ENCODE measurements at places on chromosomes 6 and 20.

- no peak for DNase-seq
Measured at GRCh38 chr6:127102299-127102698, 16.2 kb upstream of the RSPO3 start.

DNA sequence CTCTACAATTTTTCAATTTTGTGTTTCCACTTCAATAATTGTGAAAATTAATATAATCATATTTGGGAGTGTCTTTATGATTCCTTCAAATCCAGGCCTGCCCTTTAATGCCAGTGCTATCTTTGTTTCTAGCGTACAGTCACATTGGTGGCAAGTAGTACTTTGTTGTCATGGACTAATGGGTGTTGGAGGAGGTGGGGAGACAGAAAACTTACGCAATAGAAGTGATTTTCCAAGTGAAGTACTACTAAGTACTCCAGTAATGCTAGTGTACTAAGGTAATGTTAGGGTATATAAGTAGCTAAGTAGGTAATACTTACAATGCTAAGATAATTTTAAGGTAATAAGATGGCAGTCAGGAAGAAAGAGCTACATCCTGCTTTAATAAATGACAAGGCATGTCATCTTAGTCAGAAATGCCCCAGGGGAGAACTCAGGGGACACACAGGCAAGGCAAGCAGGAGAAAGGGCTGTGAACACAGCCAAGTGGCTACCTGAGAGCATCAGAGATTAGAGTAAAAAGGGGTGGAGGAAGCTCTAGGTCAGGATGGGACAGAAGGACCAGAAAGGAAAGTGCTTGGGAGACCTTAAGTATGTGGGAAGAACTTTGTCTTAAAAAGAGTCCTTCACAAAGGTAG, 217.2 kb upstream of the PRDM1 start:
- no peak for DNase-seq

DNA sequence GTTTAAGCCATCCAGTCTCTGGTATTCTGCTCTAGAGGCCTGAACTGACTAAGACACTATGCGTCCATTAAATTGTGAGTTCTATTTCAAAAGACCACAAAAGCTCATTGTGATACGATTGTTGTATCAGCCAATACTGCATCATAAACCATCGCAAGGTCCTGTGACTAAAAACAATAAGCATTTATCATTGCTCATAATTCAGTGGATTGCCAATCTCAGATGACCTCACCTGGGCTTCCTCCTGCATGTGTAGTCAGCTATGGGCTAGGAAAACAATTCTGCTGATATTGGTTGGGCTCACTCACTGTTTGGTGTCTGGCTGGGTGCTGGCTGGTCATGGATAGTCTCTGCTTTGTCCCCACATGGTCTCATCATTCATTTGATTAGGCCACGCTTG, 592.7 kb upstream of the BTBD3 start:
- DNase-seq, result no peak

- DNase-seq, result peak; percentile 73
Measured at GRCh38 chr20:35171753-35172433, at the start of gene PROCR. TSS of gene PROCR (plus strand) at chr20:35172072. CDS start at chr20:35172155, 83 bp downstream.

DNA sequence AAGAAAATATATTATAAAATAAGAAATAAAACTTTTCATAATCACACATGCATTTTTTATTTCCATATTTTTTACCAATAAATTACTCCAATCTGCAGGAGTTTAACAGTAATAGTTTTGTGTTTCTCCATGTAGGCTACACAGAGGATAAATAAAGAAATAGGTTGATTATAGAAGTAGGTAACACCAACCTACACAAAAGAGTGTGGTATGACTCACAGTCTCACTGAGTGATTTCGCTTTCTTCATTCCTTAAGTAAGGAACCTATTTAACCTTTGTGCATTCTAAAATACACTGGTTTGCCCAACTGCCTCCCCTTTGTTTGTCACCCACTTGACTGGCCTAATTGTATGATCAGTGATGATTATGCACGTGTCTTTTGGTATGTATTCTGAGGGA, 244.2 kb upstream of the RIMS1 start:
- no peak for DNase-seq

- no peak for DNase-seq
Measured at GRCh38 chr6:167850782-167851181, 24.1 kb downstream of the AFDN start.
